ENCODE measurements at places on chromosomes 7 and 10.

- no peak for DNase-seq
Measured at GRCh38 chr7:137462074-137462715, 118.7 kb upstream of the PTN start.

DNA sequence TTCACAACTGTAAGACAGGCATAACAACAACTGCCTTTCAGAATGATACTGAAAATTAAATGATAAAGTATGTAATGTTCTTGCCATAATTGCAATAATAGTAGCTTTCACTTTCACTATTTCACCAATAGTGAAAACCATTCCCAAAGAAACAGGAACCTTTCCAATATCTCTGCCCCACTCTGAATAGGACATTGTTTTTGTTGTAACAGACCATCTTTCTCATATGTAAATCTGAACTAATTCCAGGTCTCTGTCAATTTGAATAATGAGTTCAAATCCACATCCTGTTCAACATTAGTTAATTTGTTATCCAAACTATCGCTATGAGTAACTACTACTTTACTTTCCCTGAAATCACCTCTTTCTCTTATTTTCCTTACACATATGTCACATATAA is 148.0 kb downstream of the LRRN3 start:
- DNase-seq, result no peak

DNA sequence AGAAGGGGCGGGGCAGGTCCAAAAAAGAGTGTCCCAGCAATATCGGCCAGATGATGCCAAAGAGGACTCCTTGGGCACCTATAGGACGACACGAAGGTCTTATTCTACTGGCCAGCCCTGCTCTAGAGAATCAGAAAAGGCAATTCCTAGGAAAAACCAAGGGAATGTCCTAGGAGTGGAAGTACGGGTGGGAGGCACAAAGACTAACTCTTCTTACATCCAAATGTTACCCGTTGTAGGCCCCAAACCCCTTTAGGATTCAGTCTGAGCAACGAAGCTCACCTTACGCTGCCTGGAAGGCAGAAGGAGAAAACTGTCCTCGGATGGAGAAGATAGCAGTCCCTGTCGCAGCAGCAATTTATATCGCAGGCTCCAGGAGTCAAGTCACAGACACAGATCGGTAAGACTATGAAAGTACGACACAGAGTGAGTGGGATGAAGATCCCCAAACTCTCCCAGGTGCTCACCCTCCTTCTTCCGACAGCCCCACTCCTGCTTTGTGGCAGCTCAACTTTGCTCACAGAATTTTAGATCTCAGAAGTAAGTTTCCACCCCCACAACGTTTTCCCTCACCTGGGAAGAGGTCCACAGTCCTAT is 558 bp downstream of the TCTN3 start:
- DNase-seq, result no peak

DNA sequence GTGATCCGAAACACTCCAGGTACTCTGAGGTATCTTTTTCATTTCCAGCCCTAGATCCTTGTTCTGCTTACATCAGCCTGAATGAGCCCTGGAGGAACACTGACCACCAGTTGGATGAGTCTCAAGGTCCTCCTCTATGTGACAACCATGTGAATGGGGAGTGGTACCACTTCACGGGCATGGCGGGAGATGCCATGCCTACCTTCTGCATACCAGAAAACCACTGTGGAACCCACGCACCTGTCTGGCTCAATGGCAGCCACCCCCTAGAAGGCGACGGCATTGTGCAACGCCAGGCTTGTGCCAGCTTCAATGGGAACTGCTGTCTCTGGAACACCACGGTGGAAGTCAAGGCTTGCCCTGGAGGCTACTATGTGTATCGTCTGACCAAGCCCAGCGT is 5.1 kb downstream of the OIT3 start:
- DNase-seq, result no peak

GRCh38 chr7:75033064-75033463 is 40.5 kb downstream of the RCC1L start:
- DNase-seq, result peak; percentile 36

- DNase-seq, result peak; percentile 99
Measured at GRCh38 chr10:119414081-119414611, 128.4 kb downstream of the RGS10 start.

GRCh38 chr10:93854975-93855374 is 38.8 kb upstream of the SLC35G1 start:
- DNase-seq, result no peak

DNA sequence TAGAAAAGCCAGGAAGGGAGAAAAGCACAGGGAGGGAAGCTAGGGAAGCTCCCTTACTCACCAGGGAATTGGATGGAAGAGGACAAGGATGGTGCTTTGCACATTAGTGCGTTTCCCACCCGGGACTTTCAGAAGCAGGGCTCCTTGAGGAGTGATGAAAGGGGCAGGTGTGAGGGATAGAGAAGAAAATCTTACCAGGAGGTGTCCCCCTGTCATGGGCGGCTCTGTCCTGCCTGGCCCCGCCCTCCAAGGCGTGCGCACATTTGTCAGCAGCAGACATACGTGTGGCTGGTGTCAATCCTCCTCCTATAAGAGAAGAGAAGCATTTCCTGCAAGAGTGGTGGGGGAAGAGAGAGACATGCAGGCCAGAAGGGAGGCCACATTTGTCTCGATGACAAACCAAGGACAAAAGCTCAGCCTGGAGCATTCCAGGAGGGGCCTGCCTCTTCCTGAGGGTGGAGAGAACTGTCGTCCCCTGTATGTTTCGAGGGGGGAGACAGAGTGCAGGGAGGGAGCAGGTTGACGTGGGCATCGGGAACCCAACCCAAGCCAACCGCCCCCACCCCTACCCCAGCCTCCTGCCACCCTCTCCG is 47.4 kb upstream of the COMTD1 start:
- DNase-seq, result no peak

DNA sequence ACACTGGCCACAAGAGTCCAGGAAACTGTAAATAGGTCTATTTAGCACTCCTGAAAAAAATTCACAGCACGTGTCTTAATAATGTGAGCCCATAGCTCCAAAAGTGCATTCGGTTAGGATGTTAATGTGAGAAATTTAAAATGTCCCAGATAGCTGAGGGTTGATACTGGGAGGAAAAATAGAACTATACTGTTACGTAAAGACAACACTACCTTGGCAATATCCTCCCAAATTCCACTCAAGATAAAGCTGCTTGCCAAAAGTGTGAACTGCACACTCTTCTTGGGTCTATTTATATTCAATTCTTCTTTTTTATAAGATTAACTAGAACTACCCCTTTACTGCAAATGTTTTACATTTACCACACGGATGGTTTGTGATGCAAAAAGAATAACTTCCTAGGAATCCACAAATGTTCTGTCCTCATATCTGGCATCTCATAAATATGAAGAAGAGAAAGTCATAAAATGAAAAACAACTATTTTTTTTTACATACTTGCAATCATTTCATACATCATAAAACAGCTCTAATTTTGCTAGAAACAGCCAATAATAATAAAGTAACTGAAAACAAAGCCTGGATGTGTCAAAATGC is 10.4 kb downstream of the RAB11FIP2 start:
- DNase-seq, result peak; percentile 31

DNA sequence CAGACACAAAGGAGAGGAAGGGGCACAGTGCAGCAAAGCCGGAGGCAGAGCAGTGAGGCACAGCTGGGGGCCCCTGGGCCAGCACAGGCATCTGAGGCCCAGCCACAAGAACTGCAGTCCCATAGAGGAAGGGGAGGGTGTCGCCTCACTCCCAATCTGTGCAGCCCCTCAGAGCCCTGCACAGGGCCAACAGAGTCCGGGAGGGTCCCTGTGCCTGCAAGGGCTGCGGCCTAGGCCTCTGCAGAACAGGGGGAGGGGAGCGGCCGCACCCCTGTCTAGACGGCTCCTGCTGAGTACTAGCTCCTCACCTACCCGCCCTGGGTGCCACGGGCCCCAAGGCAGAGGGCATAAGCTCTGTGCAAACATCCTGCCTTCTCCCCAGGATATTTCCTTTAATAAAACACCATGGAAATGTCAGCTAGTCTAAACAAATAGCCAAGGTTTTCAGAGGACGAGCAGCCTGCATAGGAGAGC is 32.4 kb upstream of the RET start:
- no peak for DNase-seq

- peak; percentile 84 for DNase-seq
Measured at GRCh38 chr7:117666031-117666430, 186.2 kb downstream of the CFTR start.

DNA sequence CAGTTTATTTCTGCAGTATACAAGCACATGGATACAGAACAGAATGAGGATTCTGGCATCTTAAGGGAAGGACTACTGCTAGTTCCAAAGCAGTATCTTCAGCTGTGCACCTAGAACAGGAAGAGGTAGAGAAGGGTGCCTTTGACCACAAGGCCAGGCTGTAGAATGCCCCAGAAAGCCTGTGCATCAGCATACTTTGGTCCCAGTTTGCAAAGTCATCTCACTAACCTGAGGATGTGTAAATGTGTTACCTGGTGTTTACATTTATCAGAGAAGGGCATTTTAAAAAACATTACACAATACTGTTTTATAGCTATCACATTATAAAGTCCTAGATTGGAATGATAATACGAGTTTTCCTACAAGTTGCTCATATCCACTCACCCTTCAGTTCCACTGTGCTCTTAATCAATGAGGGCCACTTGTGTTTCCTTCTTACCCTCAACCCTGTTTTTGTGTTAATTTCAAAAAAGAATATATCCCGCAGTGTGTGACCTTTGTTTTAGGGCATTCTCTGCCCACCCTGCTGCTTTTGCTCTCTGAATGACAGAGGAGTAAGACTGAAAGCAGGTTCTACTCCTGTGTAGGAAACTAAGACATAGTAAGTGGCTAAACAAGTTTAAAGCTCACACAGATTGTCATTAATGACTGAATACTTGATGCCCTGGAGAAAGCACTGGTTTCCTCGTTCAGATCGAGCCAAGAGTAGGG is 3.4 kb downstream of the SLC35G1 start:
- DNase-seq, result no peak

Data from amniotic epithelial cell (primary cell).